ENCODE measurements at places on chromosomes 12 and 14.

DNA sequence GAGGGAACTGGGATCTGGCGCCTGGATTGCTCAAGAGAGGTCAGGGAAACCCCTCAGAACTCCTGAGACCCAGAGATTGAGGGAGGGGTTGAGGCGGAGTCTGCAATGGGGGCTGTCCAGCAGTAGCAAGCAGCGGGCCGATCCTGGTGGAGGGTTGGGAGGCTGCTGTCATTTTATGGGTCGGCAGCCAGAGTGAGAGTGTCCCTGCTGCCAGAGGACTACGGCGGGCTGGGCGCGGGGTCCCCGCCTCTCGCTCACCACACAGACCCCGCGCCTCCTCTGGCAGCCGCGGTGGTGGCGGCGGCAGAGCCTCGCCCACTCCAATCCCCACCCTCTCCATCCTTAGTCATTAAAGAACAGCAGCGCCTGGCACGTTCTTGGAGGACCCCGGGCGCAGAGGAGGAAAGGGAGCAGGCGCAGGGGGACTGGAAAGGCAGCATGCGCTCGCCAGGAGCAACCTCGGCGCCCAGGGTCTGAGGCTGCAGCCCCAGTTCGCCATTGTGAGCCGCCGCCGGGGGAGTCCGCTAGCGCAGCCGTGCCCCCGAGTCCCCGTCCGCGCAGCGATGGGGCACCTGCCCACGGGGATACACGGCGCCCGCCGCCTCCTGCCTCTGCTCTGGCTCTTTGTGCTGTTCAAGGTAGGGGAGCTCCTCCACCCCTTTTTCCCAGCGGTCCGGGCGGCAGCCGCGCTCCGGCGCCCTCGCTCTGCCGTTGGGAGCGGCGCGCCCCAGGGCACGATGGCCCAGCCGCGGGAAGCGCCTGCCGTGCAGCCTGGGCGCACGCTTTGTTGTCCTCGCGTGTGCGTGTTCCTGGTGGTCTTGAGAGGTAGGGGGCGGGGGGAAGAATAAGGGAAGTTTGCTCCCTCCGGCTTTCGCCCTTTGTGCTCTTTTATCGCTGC lies at the start of gene PTPRO:
PTPRO (plus strand) TSS at position 345 of the 898 bp plus-strand sequence.
- no peak for DNase-seq

DNA sequence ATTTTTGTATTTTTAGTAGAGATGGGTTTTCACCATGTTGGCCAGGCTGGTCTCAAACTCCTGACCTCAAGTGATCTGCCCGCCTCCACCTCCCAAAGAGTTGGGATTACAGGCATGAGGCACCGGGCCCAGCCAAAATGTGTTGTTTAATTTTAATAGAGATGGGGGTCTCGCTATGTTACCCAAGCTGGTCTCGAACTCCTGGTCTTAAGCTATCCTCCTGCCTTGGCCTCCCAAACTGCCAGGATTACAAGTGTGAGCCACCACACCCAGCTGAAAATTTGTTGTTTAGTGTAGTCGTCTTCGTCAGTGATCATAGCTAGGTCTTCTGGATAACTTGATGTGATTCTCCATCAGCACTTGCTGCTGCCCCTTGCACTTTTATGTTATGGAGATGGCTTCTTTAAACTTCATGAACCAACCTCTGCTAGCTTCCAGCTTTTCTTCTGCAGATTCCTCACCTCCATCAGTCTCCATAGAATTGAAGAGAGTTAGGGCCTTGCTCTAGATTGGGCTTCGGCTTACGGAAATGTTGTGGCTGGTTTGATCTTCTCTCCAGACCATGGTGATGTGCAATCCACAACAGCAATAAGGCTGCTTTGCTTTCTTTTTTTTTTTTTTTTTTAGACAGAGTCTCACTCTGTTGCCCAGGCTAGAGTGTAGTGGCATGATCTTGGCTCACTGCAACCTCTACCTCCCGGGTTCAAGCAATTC lies 13.0 kb downstream of the ISCU start:
- no peak for DNase-seq

GRCh38 chr12:124352839-124353238 lies 57.9 kb downstream of the RFLNA start:
- DNase-seq, result no peak

GRCh38 chr12:4719821-4720636 lies at the start of gene GALNT8:
Gene GALNT8, plus strand, starts transcription at chr12:4720400. Its CDS starts 278 bp downstream, at chr12:4720678.
- no peak for DNase-seq

DNA sequence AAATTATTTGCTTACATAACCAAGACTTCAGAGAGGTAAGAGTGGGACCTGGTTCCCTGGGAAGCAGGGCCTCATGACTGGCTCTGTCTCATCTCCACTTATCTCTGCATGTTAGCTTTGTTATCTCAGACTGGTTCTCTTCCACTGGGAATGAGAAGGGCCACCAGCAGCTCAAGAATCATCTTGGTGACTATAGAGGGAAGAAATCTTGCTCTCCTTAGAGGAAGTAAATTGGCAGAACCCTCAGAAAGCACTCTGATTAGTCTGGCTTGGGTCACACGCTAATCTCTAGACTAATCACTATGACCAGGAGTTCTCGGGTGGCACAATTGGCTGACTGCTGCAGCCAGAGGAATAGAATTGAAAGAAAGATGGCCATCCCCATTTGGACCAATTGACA lies 110.8 kb upstream of the KRAS start:
- DNase-seq, result no peak

- DNase-seq, result no peak
These were observed 575 bp downstream of the TRAF3 start for GRCh38 chr14:102777711-102778337.

DNA sequence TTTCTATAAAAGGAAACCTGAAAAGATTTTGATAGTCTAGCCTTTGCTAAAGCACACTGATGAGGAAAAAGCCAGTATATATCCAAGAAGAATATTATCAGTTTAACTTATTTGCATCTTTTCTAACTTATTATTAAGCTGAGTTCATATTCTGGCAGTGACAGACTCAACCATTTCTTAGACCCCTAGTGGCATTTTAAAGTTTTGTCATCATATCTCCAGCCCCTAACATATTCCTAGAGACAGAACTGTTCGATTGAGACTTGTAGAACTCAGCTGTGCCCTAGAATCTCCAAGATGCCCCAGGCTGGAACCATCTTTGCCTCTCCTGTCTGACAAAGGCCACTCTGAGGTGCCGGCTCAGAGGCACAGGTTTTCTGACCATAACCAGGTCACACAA lies 365.6 kb downstream of the NELL2 start:
- no peak for DNase-seq

DNA sequence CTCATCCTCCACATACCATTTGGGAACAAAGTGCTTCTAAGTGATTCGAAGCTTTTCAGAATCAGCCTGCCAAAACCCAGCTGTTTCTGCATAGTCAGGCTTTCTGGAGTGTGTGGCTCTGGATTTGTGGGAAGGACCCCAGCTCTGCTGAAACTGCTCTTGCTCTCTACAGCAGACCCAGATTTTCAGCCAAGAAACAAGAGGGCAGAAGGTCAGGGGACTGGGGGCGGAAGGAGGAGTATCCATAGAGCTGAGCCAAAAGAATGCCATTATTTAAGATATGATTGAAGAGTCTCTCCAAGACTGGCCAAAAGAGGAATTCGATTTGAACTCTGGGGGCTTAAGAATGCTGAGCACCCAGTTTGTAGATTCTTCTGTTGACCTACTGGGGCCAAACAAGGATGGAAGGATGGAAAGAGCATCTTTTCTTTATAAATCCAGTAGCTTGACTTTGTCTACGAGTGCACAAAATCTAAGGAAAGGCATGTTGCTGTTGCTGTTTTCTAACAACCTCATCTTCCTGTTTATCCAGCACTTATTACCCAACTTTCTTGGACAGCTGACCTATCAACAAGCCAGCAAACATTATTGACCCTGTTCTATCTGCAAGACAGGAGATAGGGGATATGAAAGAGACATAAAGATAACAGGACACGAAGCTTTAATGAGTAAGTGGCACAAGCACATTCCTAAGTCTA lies 29.2 kb downstream of the FBLN5 start:
- no peak for DNase-seq

DNA sequence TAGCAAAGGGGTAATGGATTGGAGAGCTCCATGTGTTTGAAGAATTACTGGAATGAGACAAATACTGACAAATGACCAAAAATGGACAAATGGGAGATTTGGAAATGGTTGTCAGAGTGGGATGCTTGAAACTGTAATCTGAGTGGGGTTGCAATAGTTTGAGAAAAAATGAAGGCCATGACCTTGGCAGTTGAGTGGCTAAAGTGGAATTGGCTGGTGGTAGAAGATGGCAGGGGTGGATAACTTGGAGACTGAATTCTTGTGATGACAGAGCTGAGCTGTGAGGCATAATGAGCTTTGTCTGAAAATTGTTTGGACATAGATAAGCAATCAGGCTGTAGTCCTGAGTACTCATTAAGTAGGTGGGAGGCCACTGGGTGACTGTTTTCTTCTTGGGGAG lies 222.5 kb upstream of the PRICKLE1 start:
- DNase-seq, result no peak

DNA sequence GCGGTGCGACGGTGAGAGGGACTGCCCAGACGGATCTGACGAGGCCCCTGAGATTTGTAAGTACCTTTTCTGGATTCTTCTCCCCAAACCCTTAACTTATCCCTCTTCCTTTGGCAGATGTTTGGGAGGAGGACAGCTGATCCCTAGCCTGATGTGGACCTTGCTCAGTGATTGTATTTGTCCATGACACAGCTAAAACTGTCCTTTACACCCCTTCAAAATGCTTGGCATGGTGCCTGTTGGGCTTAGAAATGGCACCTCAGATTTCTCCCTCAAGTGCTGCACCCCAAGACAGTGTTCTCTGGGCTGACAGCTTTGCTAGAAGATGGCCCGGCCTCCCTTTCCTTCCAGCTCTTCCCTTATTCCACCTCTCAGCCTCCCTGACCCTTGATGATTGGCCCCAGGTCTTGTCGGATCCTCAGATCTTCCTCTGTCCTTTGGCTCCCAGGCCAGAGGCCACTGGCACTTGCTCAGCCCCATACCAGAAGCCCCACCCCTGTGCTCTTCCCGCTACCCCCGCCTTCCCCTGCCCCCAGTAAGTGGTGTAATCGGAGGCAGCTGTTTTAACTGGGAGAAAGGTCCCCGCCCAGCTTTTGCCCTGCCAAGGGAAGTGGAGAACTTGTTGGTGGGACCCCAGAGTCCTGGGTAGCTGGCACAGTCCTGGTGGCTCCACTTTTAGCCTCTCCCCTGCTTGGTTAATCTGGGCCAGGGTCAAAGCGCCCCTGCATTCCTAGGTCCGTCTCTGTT lies 8.7 kb downstream of the LRP1-AS start:
- no peak for DNase-seq

DNA sequence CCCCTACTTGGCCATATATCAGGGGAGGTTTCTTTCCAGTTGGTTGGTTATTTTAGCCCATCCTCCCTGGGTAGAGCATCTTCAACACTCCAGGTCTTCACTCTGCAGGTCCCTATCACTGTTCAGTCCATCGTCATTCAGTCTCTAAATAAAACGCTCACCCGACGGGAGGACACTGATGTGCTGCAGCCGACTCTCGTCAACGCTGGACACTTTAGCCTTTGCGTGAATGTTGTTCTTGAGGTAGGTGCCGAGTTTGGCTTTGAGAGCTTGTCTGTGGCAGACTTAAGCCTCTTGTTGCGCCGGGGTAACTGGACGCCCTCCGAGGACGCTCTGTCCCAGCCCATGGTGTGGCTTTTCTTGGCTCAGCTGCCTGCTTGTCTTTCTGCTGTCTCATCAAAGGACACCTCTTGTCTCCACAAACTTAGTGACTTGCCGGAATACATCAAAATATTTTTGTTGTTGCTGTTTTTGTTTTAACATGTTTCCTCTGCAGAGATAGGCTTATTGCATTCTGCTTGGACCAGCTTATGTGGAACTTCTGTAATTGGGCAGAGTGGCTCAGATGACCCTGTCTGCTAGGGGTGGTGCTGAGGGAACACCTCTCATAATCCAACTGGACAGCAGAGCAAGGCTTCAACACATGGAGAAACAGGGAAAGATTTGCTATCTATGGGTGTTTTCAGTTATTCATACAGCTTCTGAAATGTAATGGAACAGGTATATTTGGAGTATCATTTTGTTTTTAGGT lies 26.5 kb downstream of the TCTN1 start:
- no peak for DNase-seq

DNA sequence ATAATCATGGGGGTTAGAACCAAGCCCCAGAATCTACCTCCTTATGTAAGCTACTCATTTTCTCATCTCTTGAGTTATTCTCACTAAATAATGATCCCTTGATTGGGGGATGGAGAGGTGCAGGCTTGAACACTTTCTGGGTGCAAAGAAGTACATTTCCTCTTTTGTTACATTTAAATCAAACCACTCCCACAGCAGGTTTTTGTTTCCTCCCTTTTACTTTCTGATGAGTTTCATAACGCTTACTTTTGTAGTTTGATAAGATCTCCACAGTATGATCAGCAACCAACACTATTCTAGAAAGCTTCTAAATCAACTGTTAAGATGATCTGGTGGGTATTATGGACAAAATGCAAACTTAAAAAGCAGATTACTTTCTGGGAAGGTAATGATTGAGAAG lies 20.5 kb downstream of the VCPKMT start:
- DNase-seq, result no peak

GRCh38 chr12:12810553-12811021 lies 2.6 kb upstream of the DDX47 start:
- no peak for DNase-seq

DNA sequence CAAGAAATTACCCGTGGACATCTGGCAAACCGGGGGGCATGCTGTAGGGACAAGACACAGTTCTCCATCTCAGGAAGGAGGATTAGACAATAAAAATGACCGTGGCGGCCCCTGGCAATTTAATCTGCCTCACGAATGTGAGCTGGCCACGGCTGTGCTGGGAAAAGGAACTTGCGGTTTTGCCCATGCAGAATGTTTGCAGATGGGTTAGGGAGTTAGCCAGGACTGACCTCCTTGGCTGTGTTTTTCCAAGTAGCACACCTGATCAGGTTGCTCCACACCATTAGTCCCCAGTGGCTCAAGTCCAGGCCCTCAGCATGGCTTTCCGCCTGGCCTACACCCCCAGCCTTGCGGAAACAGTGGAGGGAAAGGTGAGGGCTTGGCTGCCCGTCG lies 20.8 kb downstream of the TPCN1 start:
- no peak for DNase-seq
